CMK (cell line): ENCODE measurements at places on chromosomes 5 and 9.
A peak's percentile ranks its signal among the peaks of the same experiment; 100 is the strongest.

- no peak for DNase-seq
These were observed 9.9 kb upstream of the SPARC start for GRCh38 chr5:151696470-151697061.

DNA sequence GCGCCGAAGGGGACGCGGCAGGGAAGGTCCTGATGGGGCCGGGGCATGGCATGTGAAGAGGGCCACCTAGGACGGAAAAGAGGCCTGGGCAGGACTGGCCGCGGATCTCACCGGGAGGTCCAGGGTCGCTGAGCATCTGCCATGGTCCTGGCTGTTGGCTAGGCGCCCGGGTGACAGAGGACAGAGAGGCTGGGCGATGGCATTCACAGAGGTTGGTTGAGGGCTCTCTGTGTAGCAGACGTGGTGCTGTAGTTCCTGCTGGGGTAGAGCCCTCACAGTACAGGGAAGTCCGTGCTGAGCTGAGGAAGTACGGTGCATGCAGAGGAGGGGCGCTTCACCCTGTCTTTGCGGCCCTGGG is 427 bp downstream of the PCYOX1L start:
- no peak for DNase-seq

DNA sequence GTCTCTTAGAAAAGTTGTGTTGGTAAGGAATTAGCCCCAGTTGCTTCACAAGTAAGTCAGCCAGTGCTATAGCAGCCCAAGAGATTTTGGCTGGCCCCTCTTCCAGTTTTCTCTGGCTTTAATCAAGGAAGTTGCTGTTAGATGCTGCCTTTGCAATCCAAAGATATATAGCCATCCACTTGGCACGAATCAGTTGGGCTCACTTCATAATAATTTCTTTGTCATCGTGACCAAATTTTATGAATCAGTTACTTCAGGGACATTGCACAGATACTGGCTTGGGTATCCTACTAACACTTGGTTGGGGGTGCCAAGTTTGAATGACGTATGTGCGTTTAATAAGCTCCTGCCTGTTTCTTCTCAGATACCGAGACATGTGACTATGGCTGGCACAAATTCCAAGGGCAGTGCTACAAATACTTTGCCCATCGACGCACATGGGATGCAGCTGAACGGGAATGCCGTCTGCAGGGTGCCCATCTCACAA is 81.5 kb downstream of the VCAN start:
- no peak for DNase-seq

- DNase-seq = no peak
These were observed 417.9 kb upstream of the ZNF462 start for GRCh38 chr9:106445107-106445506.

- no peak for DNase-seq
These were observed 234.1 kb upstream of the DMRT1 start for GRCh38 chr9:607417-607816.

DNA sequence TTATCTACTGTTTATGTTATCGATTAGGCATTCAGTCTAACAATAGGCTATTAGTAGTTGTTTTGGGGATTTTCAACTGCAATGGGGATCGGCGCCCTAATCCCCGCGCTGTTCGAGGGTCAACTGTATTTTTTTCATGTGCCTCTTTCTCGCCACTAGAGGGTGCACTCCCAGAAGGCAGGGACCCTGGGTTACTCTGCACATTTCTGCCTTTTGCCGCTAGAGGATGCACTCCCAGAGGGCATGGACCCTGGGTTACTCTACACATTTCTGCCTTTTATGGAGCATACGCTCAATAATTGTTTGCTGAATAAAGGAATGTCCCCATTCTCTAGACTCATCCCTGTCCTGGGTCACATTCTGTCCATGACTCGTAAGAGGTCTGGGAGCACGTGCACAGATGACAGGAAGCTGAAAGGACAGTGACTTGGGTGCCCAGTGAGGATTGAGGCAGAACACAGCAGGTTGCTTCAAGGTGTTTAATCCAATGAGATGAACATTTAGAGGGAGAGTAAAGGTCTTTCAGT is 27.9 kb upstream of the RECK start:
- DNase-seq = no peak

DNA sequence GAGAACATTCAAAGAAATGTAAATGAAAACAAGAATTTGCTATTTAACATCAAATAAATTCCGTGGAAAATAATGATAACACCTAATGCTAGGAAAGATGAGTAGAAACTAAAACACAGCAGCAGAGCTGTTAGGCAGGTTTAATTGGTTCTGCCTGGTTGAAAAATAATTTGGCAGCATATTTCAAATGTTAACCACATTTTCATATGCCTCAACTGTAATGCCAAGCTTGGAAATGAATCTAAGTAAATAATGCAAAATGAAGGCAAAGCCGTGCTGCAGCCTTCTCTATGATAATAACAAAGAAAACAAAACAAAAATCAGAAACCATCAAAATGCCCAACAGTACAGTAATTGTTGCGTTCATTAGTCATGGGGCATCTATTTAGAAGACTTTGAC is 79.9 kb upstream of the MSX2 start:
- DNase-seq = no peak

- no peak for DNase-seq
These were observed 89.5 kb downstream of the TSSK1B start for GRCh38 chr5:113344973-113345940.

- DNase-seq = no peak
These were observed 424 bp downstream of the HAND1 start for GRCh38 chr5:154477382-154478223.

- DNase-seq = no peak
These were observed 430 bp upstream of the MAPKAP1 start for GRCh38 chr9:125707472-125707804.

GRCh38 chr5:175383350-175383749 is 60.6 kb downstream of the DRD1 start:
- DNase-seq = no peak

DNA sequence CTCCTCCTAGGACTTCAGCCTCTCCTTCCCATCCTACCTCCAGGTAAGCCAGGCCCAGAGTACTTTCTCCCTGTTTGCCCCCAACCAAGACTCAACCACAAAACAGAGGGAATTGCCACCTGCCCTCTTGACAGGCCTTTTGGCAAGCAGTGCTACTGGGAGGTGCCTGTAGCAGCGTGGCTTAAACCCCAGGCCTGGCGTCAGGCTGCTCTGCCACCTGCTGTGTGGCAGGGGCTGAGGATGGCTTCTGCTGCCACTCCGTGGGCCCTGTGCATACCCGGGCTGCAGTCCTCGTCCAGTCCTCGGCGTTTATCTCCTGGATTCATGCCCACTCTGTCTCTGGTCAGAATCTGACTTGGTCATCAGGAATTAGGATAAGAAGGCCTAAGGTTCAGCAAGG is 163.1 kb downstream of the PAX5 start:
- DNase-seq = no peak

DNA sequence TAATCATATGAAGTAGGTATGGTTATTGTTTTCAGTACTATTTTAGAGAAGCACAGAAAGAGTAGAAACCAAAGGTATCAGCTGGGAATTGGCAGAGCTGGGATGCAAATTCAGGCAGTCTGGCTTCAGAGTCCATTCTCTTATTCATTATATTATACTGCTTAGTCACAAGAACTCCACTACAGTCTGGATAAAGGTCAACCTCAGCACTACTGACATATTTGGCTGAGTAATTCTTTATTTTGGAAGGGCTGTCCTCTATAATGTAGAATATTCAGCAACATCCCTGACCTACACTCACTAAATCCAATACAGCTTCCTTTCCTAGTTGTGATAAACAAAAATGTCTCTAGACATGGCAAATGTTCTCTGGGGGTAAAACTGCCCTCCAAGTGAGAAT is 37.6 kb downstream of the PTGER4 start:
- no peak for DNase-seq

DNA sequence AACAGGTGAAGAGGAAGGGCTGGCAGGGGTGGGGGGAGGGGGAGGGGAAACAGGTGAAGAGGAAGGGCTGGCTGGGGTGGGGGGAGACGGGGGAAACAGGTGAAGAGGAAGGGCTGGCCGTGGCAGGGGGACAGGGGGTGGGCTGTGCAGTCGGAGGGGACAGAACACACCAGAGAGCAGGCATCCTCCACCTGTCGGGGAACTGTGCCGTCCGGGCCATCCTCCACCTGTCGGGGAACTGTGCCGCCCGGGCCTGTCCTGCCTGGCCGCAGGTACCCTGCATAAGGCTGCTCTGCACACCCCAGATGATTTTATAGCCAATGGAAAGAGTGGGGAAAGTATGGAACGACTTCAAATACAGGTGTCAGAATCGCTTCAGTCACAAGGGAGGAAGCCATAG is 32.5 kb upstream of the PPP1R26 start:
- no peak for DNase-seq

GRCh38 chr9:136253246-136254130 is 7.9 kb upstream of the QSOX2 start:
- no peak for DNase-seq

DNA sequence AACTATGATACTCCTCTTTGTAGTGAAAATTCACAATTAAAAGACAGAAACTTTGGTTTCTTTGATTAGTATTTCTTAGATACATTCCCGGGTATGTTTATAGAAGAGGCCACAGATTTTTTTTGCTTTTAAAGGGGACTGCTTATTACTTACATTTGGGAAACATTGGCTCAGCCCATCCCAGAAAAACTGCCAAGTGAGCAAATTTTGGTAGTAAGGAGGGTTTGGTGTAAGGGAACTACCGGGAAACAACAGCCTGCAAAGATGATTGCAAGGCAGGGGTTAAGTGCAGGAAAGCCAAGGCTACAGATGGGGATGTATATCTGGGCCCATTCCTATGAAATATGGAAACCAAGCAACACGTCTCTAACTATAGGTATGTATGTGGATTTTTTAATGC is 88.8 kb upstream of the SAP30L start:
- no peak for DNase-seq

GRCh38 chr9:503881-504852 is 289.5 kb downstream of the DOCK8 start:
- peak; percentile 31 for DNase-seq

GRCh38 chr5:129271308-129271707 is 176.8 kb downstream of the ISOC1 start:
- no peak for DNase-seq

DNA sequence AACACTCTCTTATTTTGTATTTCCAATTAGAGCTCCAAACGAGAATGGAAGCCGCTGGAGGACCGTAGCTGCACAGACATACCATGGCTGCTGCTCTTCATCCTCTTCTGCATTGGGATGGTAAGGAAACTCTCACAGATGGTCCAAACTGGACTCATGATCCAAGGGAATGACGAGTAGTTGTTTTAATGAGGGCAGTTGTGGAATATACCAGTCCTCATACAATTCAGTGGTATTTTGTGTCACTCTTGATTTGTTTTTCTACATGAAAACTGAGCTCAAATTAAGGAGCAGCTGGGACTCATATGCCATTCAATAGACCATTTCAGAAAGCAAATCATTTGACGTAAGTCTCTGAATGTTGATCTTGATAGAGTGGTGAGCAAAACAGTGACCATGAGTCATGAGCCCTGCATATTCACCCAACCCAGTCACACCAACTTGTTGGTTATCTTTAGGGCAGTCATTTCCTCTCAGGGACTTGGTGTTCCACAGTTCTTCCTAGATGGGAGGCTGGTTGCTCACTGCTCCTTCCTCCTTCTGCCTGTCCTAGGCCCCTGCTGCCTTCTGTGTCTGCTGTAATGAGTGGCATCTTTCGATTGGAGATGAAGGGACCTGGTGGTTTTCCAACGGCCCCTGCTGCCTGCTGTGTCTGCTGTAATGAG is 54.9 kb downstream of the SLC44A1 start:
- peak; percentile 65 for DNase-seq

DNA sequence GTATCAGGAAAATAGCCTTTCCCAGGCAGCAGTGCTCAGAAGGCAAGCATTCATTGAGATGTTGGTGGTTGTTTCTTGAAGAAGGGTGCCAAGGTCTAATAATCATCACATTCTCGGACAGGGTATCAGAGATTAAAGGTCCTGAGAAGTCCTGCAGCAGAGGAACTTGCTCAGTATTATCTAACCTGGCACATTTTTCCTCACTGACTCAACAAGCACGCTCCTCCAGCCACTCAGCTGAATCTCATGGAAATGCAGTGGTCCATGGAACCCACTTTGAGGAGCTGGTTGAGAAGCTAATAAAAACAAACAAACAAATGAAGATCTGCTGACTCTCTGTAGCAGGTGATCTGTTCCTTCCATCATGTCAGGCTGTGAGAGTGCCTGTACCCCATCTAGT is 35.3 kb upstream of the ICE1 start:
- no peak for DNase-seq

GRCh38 chr9:135990468-135991429 is 29.6 kb upstream of the UBAC1 start:
- DNase-seq = peak; percentile 98

GRCh38 chr9:86801246-86801645 is 146.1 kb downstream of the GAS1 start:
- no peak for DNase-seq

- no peak for DNase-seq
These were observed 29.5 kb downstream of the PLEKHG4B start for GRCh38 chr5:121432-121831.
